Stimulated activated CD8-positive, alpha-beta memory T cell treated with anti-CD3 and anti-CD28 coated beads, Interleukin-7, amount 100 ng/mL, for 48 hours (primary cell): ENCODE measurements at places on chromosomes 6 and 20.

DNA sequence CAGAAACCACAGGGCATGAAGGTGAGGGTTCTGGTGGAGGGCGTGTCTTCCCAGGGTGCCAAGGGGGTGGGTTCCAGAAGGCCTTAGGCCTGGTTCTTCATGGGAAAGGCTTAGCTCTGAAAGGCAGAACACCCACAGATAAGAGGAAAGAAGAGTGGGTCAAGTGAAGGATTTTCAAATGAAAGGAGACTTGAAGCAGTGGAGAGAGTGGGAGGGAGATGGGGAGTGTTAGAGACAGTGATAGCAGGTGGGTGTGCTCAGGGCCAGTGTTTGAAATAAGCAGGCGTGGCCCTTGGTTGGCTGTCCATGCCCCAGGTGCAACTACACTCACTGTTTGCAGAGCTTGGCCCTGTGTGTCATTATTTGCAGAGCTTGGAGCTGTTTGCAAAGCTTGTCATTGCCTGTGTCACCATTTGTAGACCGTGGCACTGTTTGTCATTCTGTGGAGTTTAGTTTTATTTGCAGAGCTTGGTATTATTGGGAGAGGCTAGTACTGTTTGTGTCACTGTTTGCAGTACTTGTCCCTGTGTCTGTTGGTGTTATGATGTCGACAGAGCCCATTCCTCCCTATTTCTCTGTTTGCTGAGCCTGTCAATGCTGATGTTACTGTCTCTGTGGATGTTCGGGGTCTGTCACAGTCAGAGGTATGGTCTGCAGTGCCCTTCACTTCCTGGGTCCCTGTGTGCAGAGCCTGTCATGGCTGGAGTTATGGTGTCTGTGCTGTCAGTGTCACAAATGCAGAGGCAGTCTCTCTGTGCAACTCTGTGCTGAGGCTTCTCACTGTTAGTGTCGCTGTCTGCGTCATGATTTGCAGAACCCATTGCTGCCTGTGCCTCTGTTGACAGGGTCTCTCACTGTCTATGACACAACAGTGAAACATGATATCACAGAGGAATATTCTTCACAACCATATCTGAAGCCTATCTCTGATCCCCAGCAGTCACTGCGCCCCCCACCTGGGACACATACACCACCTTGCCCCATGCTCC, 127.7 kb upstream of the LRFN2 start:
- no peak for DNase-seq

DNA sequence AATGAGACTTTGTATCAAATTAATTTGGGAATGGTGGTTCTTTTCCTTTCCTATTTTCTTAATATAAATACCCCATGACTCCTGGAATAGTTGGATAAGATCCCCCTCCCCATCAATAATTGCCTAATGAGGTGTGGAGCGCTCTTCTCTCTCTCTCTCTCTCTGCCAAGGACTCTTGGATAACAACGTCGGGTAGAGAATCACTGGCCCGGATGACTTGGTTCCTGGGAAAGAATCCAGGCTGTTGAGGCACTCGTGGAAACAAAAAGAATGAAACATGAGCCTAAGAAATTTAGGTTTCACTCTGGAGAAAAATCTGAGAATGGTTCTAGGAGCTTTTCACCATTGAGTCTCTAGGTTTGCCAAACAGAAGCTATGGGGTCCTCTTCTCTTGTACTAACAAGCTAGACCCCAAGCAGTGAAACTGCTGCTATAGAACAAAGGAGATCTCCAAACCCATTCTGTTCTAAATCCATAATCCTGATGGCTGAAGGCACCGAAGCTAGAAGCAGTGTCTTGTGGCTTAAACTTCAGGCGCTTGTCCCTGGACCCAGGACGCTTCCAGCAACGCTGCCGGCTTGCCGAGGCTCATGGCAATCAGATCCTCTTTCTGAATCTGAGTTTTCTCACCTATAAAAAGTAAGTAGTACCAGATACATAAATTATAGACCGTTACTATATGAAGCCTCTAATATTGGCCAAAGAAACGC, 241.6 kb upstream of the BTBD3 start:
- no peak for DNase-seq

GRCh38 chr6:126926926-126927325, 191.5 kb upstream of the RSPO3 start:
- DNase-seq = no peak

GRCh38 chr20:23296841-23297701, 53.5 kb upstream of the NXT1 start:
- no peak for DNase-seq

GRCh38 chr20:19271879-19272651, 59.6 kb downstream of the SLC24A3 start:
- no peak for DNase-seq

- no peak for DNase-seq
These were observed 62.2 kb downstream of the GMDS start for GRCh38 chr6:2183246-2183645.
